ENCODE measurements at places on chromosomes 16 and 17.

DNA sequence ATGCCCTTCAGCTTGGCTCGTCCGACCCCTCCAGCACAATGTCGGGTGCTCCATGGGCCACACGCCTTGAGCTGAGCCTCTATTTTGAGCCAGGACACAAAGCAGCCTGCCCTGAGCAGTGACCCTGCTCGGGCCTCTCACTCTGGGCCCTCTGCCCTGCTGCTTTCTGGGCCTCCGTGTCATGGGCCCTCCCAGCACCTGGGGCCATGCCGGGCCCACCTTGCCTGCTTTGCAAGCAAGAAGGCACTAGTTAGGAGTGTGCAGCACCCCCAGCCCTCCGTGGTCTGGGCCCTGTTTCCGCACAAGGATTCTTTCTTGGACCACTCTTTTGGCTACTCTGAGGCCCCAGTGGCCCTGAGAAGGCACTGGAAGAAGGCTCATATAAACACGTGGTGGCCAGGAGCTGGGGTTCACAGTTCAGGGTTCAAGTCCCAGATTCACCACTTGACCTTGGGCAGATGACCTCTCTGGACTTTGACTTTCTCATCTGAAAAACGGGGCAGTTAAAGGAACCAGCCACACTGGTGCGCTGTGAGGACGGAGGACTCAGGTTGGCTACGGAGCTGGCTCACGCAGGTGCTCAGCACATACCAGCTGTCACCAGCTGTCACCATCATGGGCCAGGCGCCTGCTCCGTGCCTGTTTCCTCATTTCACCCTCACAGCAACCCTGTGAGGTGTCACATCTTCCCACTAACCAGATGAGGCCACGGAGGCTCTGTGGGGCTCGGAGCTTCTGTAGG is 166.0 kb upstream of the GSE1 start:
- DNase-seq = no peak

DNA sequence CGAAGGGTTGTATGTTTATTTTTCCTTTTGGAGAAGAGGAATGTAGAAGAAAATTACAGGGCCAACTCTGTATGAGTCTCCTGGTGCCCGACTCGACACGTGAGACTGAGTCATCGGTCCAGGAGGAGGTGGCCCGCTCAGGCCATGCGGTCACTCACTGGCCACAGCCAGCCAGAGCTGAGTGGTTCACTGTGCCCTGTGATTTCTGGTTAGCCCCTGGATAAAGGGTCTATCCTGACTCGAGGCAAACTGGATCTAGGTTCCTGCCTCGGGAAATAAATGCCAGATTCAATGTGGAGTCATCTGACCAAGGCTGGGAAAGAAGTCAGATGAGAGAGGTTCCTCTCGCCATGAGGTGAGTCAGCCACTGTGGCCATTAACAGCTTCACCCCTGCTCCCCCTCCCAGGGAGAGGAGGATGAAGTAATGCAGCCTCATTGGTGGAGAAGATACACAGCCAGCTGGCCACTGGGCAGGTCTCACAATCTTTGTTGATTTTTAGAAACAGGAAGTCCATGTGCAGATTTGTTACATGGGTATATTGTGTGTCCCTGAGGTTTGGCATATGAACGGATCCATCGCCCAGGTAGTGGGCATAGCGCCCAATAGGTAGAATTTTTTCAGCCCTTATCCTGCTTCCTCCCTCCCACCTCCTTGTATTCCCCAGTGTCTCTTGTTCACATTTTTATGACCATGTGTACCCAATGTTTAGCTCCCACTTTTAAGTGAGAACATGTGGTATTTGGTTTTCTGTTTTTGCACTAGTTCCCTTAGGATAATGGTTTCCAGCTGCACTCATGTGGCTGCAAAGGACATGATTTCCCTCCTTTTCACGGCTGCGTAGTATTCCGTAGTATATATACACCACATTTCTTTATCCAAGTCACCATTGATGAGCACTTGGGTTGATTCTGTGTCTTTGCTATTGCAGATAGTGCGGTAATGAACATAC is 21.7 kb upstream of the USP36 start:
- DNase-seq = no peak

- no peak for DNase-seq
Observed at GRCh38 chr16:59510008-59510424, 775.9 kb upstream of the GOT2 start.

DNA sequence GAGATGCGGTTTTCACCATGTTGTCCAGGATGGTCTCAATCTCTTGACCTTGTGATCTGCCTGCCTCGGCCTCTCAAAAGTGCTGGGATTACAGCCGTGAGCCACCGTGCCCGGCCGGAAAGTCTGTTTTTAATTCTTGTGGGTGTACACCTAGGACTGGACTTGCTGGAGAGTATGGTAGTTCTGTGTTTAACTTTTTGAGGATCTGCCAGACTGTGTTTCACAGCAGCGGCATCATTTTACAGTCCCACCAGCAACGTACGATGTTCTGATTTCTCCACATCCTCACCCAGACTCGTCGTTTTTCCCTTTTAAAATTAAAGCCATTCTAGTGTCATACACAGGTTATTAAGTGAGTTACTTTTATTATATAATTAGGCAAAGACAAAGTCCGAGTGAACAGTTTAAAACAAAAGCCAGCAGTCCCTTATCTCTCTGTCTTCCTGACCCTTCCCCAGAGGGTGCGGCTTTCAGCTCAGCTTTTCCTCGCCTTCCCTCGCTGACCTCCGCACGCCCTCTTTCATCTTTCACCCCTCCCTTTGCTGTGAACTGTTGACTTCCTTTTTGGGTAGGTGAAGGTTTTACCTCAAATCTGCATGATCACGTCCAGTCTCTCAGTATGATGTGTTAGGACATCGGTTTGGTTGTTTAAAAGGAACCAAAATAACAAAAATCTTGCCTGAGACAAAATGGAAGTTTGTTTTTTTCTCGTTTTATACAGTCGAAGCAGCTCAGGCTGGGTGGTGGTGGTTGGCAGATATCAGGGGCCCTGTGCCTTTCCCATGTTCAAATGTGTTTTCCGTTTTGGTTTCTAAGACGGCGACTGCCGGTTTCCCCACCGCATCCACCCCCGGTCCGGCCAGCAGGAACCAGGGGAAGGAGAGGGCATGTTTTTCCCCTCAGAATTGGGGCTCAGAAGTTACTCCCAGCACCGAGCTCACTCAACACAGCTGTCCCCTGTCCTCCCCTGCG is 18.0 kb downstream of the FAM234A start:
- no peak for DNase-seq

DNA sequence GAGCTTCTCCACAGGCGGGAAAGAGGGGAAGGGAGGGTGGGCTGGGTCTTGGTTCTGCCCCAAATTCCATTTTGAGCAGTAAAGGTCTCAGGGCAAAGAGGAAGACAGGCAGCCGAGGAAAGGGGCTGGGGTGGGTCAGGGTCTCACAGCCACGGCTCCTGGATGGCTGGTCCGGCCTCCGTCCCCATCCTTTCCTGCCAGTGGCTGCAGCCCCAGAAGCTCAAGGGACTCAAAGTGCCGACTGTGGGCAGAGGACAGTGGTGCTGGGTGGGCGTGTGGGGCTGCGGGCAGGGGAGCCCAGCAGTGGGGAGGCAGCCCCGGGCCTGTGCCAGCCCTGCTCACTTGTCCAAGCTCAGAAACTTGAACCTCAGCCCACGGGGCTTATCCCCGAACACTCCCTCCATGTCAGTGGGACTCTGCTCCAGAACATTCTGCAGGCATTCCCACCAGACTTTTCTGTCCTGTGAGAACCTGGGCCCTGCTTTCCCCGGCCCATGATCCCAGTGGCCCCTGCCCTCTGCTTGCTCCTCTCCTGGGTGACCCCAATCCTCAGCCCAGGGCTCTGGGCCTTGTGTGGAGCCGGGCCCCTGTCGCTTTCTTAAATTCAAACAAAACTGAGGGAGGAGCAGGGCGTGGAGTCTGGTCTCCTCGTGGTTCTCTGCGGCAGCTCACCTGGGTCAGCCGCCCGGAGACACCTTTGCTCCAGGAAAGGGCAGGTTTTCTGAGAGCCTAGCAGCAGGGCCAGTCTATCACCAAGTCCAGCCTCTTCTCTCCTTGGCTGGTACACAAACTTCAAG is 117.8 kb upstream of the METRNL start:
- no peak for DNase-seq

DNA sequence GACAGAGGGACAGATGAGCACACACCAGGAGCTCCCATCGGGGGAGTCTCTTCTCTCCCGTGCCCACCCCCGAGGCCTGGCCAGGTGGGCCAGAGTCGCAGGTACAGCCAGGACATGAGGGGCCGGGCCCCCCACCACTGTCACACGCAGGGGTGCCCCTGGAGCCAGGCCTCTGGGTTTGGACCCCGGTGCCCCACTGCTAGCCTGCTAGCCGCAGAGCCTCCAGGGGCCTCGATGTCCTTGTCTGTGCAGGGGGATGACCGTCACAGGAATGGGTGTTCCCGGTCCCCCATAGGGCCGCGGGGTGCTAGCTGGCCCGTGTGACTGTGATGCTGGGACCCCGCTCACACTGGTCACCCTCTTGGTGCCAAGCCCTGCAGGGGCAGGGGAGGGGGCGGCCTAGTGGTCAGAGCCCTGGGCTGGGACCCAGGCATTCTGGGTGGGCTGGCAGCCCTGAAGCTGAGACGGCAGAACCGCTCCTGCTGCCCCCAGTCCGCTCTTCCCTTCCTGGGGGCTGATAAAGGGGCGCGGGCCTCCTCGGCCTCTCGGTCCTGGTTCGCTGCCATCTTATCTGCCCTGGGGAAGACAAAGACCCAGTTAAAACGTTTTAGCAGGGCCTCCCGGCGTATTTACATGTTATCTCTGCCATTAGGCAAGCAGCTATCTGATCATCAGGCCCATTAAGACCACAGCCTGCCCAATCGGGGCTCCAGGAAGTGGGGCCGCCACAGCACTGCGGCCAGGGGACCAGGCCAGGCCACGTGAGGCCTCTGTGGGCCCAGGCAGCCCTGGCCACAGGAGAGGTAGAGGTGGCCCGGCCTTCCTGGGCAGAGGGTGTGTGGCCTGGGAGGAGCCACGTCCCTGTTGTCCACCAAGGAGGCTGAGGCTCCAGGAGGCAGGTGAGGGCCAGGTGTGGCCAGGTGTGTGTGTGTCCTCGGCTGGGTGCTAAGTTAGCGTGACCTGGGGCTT is 57.2 kb upstream of the ZC3H18 start:
- DNase-seq = no peak

DNA sequence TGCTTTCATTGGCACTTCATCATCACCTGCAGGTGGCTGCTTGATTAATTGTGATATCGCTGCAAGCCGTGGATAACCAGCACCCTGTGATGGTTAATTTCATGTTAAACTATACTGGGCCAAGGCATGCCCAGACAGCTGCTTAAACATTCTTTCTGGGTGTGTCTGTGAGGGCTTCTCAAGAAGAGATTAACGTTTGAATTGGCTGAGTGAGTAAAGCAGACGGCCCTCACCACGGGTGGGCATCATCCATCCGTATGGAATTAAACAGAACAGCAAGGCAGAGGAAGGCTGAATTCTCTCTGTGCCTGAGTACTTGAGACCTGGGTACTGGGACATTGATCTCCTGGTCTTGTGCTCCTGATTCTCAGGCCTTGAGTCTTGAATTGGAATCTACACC is 7.1 kb upstream of the ZNF213 start:
- no peak for DNase-seq

DNA sequence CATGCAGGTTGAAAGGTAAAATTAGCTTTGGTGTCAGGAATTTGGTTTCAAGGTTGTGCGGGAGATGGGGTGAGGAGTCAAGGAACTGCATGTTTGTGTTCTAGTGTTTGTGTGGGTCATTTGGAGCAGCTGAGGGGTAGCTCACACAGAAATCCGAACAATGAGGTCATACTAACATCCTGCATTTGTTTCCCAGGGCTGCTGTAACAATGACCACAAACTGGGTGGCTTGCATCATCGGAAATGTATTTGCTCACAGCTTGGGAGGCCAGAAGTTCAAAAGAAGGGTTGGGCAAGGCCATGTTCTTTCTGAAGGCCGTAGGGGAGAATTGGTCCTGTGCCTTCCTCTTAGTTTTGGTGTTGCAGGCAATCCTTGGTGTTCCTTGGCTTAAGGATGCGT is 287.4 kb downstream of the HAPSTR1 start:
- DNase-seq = no peak

- no peak for DNase-seq
Observed at GRCh38 chr16:67431775-67432505, 1.0 kb downstream of the HSD11B2 start.

DNA sequence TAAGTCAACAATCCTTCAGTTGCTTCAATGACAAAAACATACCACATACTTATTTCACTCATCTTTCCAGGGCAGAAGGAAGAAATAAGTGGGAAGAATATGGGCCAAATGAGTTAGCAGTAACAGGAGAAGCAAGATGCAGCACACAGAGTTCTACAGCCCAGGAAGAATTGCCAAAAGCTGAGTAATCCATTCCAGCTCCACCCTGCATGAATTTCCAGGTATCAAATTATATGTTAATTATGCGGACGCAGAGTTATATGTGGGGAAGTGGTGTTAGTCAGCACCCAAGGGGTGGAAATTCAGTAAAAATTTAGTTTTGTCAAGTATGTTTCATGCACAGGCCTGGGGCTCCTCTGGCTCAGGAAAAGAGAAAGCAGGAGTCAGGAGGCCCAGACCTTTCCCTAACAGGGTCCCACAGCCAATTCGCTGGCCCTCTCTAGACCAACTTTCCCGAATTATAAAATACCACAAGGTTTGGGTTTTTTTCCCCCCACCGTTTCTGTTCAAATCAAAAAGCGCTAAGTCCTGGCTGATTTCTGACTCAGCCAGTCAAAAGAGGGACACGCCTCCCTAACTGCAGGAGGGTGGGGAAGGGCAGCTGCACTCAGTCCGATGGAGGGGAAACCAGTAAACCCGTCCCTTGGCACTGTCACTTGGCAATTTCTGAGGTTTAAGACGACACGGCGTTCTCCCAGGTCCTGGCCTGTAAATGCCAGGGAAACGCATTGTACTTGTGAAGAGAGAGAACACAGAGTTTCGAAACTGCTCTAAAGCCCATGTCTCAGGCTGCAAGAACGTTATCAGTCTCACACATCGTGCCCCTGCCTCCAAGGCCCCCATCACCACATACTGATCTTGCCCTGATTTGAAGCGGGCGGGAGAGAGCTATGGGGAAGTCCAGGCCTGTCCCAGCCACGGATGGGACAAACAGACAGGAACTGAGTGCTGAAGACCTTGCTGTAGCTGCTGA is 58.1 kb downstream of the ZFHX3 start:
- DNase-seq = no peak

DNA sequence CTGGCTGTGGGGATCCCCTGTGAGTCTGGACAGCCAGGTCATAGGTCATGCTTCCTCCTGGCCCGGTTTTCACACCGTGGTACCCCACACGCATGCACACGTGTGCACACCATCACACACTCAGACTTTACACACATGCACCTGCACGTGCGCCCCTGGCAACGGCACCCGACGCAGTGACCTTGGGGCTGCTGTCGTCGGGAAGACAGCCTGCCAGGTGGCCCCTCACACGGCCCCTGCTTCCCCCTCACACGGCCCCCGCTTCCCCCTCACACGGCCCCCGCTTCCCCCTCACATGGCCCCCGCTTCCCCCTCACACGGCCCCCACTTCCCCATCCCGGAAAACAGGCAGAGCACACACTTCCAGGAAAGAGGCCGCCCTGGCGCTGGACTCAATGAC is 45.1 kb downstream of the CBFA2T3 start:
- DNase-seq = no peak

- DNase-seq = no peak
Observed at GRCh38 chr16:57125376-57125775, 33.0 kb downstream of the CPNE2 start.
